ENCODE measurements at places on chromosomes 4 and X.

- no peak for DNase-seq
Measured at GRCh38 chrX:151167791-151168345, 8.5 kb upstream of the GPR50 start.

DNA sequence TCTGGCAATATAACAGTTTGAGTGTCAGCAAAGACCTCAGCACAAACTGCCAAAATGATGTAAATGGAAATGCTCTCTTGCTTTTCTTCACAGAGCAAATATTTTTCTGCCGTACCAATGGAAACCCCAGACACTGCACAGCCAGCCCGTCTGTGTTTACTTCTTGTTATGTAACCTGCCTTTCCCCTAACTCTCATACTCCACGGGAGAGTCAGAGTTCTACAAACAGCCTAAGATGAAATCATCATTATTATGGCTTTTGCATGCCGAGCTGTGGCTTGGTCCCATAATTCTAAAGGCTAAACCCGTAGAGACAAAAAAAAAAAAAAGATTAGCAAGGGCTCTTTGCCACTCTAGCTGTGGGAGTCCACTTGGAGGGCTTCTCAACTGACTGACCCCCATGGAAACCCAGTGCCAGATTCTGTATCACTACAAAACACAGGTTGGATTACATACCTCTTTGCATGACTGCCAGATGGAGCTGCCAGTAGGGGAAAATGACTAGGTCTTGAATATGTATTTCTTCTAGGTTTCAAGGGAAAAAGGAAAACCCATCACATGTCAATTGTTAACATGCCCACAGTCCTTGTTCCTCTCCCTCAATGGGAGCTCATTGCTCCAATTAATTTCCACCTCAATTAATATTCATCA, 197.2 kb upstream of the CNKSR2 start:
- DNase-seq: no peak

DNA sequence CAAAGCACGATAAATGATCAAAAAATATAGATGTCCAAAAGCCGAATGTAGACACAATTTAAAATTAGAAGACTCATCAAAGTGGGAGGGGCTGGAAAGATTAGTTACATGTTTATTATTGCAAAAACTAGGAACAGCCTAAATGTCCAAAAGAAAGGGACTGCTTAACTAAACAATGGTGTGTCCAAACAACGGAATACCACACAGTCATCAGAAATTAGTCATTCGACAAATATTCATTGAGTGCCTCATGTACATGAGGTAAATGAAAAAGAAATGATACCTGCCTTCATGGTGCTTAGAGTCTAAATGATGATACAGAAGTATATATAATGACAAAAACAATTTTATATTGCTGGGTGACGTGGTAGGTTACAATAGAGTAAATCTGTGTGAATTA, 139.7 kb downstream of the MAML3 start:
- no peak for DNase-seq

DNA sequence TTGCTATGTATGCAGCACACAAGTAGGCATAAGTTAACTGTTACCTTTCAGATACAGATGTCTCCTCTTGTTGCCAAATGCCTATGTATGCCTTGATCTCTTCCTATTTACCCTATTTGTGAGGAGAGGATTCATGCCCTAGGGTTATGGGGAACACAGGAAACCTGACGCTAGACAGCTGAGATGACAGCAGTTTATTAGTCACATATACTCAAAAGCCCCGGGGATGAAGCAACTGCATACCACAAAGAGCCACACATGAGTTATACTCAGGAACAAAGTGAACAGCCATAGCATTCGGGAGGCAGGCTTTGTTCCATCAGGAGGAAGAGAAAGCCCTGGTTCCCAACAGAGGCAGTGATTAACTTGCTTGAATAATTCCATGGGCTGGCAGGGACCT, 1011.7 kb upstream of the PCDH7 start:
- DNase-seq: no peak

GRCh38 chr4:158588285-158588684, 66.6 kb downstream of the RXFP1 start:
- DNase-seq: no peak

- no peak for DNase-seq
Measured at GRCh38 chrX:105658136-105658535, 164.2 kb upstream of the NRK start.

- DNase-seq: no peak
Measured at GRCh38 chr4:152009031-152009670, 248.3 kb upstream of the GATB start.

GRCh38 chr4:180423712-180424057, 1819.5 kb upstream of the TENM3 start:
- no peak for DNase-seq

GRCh38 chrX:39705290-39705689, 392.5 kb downstream of the BCOR start:
- DNase-seq: peak; percentile 13

GRCh38 chr4:65311120-65311519, 359.2 kb downstream of the EPHA5 start:
- no peak for DNase-seq
